CD4-positive, alpha-beta T cell treated with Interleukin-6 at 100 ng/mL for 8 hours (primary cell): ENCODE measurements at places on chromosomes 3 and 15.

DNA sequence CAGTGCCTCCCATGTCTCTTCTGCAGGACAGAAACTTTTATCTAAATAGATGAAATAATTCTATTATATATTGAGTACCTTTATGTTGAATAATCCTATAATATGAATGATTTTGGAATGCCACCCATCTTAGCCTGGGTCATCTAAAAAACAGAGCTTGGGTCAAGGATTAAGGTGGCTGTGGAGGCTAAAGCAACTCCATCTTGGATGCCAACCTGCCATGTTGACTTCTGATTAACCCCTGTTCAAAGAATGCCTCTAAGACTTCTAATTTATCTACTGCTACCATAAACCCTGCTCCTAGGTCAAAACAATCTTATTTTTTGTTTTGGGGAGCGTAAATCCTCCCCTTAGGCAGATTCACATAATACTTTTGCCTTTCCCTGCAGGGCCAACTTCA, 31.5 kb upstream of the C15orf39 start:
- DNase-seq, result no peak

DNA sequence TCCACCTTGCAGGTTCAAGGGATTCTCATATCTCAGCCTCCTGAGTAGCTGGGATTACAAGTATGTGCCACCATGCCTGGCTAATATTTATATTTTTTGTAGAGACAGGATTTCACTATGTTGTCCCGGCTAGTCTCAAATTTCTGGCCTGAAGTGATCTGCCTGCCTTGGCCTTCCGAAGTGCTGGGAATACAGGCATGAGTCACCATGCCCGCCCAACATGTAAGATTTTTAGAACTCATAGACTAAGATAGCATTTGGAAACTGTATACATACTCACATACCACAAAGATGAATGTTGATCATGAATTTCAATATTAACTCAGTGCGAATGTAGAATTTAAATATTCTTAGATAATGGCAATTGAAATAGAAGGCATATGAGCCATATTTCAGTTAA, 718.9 kb downstream of the NLGN1 start:
- no peak for DNase-seq

GRCh38 chr3:116083683-116084082, 361.6 kb downstream of the LSAMP start:
- DNase-seq, result no peak

- DNase-seq, result no peak
Measured at GRCh38 chr15:28921919-28922706, 36.3 kb downstream of the APBA2 start.

- no peak for DNase-seq
Measured at GRCh38 chr3:7075901-7076300, 215.0 kb downstream of the GRM7 start.

DNA sequence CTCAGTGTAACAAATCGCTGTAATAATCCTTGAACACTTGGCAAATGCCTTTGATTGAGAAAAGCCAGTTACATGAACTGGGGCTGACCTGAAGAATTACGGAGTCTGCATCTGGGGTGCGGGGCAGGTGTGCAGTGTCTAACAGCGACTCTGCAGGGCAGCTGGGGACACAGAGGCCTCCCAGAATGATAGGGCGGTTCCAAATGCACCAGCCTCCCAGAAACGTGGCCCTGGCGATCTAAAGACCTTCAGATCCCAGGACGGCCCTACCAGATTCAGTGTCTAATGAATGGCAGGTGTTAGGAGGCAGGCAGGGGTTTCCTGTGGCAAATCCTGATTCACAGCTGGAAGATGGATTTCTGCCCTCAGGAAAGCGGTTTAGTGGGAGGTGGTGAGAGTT, 100.5 kb upstream of the RGMA start:
- DNase-seq, result no peak

GRCh38 chr15:90000186-90001001, 730 bp upstream of the ZNF710 start:
- no peak for DNase-seq

DNA sequence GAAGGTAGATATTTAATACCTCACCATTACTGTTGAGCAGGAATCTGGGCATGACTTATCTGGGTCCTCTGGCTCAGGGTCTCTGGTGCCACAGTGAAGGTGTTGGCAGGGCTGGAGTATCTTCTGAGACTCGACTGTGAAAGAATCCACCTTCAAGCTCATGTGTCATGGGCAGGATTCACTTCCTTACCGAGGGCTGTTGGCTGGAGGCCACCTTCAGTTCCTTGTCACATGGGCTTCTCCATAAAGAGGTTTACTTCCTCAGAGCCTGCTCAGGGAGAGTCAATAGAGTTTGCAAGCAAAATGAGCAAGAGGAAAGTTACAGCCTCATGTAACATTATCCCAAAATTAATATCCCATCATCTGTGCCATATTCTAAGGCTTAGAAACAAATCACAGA, 459.5 kb downstream of the NR2F2 start:
- DNase-seq, result no peak

DNA sequence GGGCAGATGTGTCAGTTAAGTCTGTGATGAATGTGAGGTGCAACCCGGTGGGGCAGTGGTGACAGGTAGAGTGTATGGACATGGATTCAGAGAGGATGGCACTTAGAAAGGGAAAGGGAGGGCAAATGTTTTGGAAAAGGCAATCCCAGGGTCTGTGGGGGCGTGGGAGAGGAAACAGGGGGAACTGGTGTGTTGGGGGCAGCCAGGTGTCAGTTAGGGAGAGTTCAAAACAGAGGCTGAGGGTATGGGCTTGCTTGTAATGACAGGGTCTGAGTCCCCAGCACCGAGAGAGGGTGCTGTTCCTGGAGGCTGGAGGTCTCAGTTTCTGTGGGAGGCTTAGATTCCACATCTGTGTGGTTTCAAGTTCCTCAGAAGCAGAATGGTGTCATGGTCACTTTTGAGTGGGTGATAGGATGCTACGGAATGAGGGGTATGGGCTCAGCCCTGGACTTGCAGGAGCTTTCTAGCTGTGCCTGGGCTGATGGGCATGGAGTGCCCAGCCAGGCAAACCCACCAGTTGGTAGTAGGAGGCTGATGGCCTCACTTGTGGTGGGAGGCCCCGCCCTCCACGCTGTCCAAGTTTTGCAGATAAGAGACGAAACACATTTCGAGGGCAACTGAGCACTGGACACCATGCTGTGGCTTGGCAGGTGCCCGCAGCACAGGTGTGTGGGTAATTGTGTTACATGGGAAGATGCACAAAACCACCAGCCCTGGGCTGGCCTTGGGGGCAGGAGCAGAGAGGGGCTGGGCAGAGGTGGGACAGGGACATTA, 209.4 kb downstream of the RPLP1 start:
- no peak for DNase-seq

- DNase-seq, result no peak
Measured at GRCh38 chr3:47610583-47610982, 31.9 kb upstream of the CSPG5 start.
